Natural killer cell treated with Interleukin-12 subunit alpha and Interleukin-12 subunit beta and Interleukin-15 and Interleukin-18, amount 100 ng/mL, for 72 hours (primary cell): ENCODE measurements at places on chromosomes 11 and 22. TPM values are rescaled to one million over a fixed set of nuclear protein-coding genes. Genes with fewer than 3 reads are reported as not detected.

KCNK7 gene
- 2.3 TPM for total RNA-seq

NRGN gene
- total RNA-seq = 0.57 TPM

DNA sequence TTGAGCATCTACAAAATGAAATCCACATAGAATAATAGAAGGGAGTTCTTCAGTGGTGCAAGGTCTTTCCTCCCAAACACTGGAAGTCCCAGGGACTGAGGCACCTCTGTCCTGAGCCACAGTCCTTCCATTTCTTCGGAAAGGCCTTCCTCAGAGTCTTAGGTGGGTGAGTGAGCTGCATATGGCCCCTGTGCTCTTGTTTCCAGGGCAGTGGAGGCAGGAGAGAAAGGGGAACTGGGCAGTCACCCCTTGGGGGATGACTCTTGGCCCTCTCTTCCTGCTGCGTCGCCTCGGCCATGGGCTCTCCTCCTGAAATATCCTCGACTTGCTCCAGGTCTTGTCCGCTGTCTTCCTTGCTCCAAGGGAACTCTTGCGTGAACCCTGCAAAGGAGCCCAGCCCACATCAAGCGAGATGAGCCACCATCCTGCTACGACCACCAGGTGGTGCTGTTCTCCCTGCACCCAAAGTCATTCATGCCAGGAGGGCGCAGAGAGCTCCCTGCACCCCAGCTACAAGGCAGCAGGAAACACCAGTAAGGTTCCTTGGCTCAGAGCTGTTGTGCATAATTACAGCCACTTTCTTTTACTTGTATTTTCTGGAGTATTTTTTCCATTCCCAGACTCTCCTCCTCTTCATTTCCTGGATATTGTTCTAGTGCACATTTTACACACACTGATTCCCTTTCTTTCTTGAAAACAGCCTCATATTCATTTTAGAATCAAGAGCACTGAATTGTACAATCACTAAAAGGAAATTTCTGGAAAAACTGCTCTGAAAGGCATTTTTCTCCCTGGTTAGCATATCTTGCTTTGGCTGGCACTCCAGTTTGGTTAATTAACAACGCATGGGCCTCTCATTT is 397.8 kb downstream of the OPCML start:
- DNase-seq = no peak

DNA sequence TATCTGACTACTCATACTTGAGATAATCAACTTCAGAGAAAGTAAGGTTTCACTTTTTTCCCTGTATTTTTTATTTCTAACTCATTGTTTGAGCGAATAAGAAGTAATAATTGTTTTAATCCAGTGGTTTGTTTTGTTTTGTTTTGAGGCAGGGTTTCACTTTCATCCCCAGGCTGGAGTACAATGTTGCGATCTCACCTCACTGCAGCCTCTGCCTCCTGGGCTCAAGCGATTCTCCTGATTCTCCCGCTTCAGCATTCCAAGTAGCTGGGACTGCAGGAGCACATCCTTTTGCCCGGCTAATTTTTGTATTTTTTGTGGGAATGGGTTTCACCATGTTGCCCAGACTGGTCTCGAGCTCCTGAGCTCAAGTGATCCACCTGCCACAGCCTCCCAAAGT is 8.6 kb downstream of the GTF2H1 start:
- DNase-seq = no peak

- no peak for DNase-seq
Measured at GRCh38 chr11:128734103-128734831, 40.4 kb downstream of the FLI1 start.
